ENCODE measurements at places on chromosomes 1 and 21.

- DNase-seq: no peak
Observed at GRCh38 chr1:186531561-186532165, 70.7 kb upstream of the PDC start.

DNA sequence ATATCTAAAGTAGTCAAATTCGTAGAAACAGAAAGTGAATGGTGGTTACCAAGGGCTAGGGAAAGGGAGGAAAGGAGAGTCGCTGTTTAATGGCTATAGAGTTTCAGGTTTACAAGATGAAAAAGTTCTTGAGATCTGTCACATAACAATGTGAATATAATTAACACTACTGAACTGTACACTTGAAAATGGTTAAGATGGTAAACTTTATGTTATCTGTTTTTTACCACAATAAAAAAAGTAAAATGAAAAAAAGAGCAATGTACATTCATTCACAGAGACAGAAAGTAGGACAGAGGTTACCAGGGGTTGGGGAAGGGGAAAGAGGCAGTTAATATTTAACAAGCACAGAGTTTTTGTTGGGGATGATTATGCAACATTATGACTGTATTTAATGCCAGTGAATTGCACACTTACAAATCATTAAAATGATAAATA is 53.3 kb upstream of the SEC16B start:
- no peak for DNase-seq

GRCh38 chr1:84583648-84584047 is 9.4 kb upstream of the CTBS start:
- DNase-seq: no peak

DNA sequence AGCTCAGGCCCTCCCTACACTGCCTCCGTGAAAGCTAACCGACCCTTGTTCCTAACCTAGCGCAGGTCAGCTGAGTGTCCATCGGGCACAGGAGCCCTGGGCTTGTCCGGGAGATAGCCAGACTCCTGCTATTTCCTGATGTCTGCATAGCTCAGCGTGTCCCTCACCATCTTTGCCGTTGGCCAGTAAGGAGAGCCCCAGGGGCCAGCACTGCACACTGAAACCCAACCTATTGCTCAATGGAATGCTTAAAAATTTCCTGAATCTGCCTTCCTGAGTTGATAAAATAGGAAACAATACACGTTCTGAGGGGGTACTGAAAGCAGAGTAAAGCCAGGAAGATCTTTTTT is 2.2 kb downstream of the RUNX1 start:
- no peak for DNase-seq

GRCh38 chr1:166695115-166695514 is 144.2 kb upstream of the POGK start:
- no peak for DNase-seq

DNA sequence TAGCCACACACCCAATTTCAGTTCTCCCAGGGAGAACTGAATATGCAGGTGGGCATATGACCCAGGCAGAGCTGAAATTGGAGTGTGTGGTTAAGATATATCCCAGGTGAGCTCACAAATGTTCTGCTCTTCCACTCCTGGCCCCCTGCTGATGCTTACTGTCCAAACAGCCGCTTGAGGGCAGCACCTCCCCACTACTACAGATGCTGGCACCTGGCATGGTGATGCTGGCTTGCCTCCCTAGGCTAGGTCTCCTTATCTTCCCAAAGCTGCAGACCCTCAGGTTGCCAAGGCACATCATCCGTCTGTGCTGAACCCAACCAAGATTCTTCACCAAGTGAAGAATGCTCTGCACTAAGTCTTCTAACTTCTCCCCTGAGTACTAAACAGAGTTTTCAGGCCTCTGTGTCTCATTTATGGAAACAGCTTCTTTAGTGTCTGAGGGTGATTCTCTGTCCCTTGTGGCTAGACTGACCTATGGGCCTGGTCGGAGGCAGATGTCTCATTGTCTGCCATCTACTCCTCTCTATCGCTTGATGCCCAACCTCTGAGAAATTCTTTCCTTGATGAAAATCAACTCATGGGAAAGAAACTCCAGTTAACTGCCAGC is 27.2 kb downstream of the XCL1 start:
- peak; percentile 54 for DNase-seq

DNA sequence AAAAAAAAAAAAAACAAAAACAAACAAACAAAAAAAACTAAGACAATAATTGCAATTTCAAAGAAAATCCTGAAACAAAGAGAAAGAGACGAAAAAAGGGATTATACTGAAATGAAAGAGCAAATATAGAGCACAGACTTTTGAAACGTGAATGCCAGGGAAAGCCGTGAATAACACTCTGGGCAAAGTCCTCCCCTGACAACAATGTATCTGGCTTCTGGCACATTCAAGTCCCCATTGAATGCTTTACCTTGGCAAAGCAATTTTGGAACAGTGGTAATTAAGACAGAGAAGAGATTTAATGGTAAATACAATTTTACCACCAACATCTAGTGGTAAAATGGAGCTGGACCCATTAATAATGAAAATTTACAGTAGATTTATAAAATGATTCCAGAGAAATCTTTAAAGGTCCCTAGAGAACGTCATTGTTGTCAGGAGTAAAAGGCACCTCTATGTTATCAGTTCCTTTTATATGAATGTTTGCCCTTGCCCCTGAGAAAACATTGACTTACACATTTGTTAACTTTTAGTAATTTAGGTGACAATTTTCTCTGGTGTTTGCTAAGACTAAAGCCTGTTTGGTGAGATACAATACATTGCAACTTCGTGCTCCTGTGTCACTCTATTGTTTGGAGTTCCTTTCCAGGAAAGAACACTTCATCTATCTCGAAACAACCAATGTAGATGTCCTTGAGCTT is 89.7 kb downstream of the GREM2 start:
- no peak for DNase-seq

GRCh38 chr1:169648709-169649108 is 18.8 kb upstream of the SELP start:
- no peak for DNase-seq

GRCh38 chr21:31750843-31751242 is 18.9 kb upstream of the SCAF4 start:
- no peak for DNase-seq

DNA sequence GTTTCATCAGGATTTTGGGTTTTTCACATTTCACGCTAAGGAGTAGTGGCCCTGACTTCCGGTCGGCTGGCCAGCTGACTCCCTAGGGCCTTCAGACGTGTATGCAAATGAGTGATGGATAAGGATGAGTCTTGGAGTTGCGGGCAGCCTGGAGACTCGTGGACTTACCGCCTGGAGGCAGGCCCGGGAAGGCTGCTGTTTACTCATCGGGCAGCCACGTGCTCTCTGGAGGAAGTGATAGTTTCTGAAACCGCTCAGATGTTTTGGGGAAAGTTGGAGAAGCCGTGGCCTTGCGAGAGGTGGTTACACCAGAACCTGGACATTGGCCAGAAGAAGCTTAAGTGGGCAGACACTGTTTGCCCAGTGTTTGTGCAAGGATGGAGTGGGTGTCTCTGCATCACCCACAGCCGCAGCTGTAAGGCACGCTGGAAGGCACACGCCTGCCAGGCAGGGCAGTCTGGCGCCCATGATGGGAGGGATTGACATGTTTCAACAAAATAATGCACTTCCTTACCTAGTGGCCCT is 23.1 kb upstream of the TNFRSF1B start:
- DNase-seq: peak; percentile 83

DNA sequence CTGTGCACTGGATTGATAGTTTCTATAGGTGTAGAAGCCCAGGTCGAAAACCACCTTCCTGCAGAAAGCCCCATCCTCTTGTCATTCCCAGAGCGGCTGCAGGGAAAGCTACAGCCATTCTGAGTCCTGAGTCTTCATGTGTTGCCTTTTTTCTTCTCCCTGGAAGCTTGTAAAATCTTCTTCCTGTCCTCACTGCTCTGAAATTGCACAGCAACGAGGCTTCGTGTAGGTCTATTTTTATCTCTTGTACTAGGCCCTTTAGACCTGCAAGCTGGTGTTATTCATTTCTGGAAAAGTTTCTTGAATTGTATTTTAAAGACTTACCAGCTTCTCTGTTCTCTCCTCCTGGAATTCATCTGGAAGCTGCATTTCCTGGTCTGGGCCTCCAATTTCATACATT is 44.2 kb upstream of the ETS2 start:
- no peak for DNase-seq

GRCh38 chr21:29330797-29331196 is 32.1 kb downstream of the BACH1 start:
- no peak for DNase-seq

DNA sequence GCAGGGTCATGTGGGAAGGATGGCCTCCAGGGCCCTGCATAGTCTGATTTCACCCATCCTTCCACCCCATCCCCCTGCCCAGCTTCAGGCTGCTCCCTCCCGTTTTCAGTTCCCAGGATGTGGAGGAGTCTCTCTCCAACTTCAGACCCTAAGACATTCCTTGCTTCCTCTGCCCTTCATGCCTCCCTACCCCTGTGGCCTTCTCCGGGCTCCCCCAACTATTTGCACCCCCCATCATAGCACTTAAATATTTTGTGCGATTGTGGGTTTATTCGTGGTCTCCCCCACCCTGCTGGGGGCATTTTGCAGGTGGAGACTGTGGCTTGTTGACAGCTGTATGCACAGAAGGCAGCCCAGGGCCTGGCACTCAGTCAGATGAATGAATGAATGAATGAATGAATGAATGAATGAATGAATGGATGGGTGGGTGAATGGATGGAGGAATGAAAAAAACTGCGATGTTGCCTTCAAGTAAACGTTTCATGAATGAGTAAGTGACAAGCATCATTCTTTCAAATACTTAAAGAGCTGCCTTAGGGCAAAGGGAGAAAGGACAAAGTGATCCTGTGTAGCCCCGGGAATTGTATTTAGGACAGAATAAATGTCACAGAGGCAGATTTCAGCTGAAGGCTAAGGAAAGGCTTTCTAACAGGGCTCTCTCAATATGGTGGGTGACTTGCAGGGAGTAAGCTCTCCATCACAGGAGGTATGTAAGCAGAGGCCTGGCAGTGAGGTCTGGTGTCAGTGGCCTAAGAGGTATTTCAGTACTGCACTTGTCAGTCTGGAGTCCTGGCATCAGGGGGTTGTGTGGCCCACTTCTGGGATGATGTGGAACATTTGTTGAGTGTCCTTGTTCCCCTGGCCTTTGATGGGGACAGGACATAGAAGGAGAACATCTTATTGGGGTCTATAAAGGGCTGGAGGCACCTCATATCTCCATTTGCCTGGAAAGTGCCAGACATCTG is 156.4 kb downstream of the PTPRU start:
- DNase-seq: no peak

- no peak for DNase-seq
Observed at GRCh38 chr1:82628887-82629286, 828.2 kb downstream of the ADGRL2 start.

- no peak for DNase-seq
Observed at GRCh38 chr1:11027316-11027715, 14.9 kb downstream of the TARDBP start.

GRCh38 chr1:34711485-34711884 is 43.4 kb upstream of the GJB5 start:
- no peak for DNase-seq

DNA sequence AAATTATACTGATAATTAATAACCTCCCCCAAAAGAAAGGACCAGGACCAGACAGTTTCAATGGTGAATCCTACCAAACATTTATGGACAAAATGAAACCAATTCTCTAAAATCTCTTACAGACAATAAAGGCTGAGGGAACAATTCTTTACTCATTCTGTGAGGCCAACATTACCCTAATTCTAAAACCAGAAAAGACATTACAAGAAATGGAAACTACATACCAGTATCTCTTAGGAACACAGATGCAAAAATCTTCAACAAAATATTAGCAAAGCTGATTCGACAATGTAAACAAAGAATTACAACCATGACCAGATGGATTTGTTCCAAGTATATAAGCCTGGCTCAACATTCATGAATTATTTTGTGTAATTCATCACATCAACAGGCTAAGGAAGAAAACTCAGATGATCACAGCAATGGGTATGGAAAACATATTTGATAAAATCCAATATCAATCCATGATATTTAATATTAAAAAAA is 8.6 kb downstream of the TMED5 start:
- no peak for DNase-seq

GRCh38 chr1:151802372-151802771 is 2.8 kb downstream of the LINGO4 start:
- no peak for DNase-seq

DNA sequence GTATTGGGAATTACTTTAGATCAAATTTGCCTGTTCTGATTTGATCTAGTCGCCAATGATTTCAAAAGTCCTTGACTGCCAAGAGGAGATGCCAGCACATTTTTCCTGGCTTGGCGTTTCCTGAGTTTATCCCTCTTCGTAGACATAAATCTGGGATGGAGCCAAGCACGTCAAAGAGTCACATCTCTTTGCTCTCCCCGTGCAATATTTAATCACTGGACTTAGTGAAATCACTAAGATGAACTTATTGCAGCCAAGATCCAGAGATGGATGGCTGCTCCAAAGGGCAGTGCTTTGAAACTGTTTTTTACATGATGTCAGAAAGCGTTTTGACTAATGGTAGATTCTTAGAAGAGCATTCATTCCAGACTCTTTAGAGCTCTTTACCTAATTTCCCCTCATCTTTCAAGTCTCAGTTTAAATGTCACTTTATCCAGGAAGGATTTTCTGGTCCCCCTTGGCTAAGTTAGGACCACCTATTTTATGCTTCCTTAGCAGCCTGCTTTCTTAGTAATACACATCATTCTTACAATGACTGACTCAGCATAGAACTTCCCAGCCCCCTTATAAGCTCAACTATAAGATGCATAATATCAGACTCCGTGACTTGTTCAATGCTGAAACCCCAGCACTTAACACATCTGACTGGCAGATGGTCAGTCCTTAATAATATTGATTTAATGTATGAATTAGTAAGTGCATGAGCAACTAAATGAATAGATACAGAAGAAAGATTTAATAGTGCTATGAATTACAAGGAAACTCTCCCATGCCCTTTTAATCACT is 94.4 kb upstream of the GREM2 start:
- no peak for DNase-seq

DNA sequence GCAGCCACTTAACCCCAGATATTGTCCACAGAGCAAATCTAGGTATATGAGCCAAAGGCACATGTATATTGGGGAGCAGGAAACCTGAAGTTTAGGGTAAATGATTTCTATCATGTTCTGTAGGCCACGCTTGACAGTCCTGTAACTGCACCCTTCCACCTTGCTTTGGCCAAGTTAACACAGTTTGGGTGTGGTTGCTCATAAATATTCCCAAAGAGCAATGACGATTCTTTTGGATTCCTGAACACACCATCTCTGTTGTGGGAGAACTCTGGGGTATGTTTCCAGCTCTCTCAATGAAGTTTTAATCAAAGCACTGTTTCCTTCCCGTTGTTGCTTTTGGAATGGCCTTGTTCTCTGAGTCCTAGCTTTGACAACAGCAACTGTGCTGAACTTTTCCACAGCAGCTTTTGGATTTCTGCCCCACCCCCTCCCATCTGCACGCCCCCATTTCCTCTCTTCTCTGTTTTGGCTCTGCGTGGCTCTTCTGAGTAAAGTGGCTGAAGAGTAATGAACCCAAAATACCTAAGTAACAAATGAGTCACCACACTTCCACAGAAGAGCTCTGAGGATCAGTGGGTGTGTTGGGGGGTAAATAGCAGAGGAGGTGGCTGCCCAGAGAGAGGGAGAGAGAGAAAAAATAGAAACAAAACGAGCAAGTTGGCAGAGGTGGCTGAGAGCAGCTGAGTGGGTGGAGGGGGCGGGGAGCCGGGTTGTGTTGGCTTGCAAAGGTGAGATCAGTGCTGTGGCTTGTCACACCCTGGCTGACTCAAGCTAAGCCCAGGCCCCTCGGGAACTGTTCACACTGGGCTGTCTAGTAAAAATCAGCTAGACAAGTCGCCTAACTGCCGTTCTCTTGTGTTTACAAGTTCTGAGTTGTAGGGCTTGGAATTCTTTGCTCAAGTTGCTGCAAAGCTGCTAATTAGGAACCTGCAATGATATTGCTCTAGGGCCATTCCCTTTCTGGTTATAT is 26.9 kb upstream of the RAP1A start:
- peak; percentile 77 for DNase-seq
